ENCODE measurements at places on chromosomes 1 and 21.

GRCh38 chr1:119324198-119324597, 44.4 kb upstream of the HAO2 start:
- DNase-seq: no peak

DNA sequence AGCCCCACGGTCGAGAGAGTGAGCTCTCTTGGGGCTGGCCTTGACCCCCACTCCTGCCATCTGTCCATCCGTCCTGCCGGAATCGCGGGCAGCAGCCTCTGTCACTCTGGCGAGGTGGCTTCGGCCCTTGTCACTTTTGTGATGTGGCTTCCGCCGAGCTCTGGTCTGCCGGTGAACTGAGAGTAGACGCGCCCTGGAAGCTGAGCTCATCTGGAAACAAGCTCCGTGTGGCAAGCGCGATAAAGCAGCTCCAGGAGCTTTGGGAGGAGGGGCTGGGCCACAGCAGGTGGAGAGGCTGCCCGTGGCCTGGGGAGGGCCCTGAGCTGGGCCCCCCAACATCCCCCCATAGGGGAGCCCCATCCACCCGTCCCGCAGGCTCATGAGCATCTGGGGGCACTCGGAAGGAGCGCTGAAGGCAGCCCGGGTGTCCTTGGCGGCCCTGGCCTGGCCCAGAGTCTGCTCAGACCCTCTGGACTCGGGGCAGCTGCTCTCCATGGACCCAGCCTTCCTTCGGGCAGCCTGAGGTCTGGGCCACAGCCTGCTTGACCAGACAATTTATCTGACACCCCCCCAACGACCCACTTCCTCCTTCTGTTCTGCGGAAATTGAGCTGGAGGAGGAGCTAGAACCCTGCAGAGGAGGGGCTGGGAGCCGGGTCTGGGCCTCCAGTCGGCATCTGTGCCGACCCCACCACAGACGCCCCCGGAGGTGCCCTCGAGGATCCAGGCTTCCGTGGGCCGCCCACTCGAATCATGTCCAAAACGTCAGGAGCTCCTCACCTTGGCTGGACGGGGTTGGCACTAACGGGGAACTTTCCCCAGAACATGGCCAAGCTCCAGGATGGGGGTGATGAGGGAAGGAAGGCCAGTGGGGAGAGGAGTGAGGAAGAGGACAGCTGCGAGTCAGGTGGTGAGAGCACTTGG, 59.1 kb downstream of the SLC19A1 start:
- no peak for DNase-seq

- no peak for DNase-seq
These were observed 2.3 kb upstream of the SLC9A1 start for GRCh38 chr1:27157194-27157593.

DNA sequence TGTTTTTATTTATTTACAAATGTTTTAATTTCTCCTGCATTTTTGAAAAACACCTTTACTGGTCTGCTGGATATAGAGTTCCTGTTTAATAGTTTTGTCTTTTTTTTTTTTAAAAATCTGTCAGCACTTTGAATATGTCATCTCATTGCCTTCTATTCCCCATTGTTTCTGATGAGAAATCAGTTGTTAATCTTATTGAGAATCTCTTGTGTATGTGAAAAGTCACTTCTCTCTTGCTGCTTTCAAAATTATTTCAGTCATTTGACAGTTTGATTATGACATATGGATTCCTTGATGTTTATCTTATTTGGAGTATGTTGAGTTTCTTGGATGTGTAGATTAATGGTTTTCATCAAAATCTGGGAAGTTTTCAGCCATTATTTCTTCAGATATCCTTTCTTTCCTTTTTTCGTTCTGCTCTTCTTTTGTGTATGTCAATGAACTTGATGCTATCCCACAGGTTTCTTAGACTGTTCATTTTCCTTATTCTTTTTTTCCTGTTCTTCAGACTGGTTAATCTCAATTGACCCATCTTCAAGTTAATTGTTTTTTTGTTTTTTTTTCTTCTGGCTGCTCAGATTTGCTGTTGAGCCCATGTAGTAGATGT, 51.2 kb upstream of the CCDC190 start:
- DNase-seq: no peak

DNA sequence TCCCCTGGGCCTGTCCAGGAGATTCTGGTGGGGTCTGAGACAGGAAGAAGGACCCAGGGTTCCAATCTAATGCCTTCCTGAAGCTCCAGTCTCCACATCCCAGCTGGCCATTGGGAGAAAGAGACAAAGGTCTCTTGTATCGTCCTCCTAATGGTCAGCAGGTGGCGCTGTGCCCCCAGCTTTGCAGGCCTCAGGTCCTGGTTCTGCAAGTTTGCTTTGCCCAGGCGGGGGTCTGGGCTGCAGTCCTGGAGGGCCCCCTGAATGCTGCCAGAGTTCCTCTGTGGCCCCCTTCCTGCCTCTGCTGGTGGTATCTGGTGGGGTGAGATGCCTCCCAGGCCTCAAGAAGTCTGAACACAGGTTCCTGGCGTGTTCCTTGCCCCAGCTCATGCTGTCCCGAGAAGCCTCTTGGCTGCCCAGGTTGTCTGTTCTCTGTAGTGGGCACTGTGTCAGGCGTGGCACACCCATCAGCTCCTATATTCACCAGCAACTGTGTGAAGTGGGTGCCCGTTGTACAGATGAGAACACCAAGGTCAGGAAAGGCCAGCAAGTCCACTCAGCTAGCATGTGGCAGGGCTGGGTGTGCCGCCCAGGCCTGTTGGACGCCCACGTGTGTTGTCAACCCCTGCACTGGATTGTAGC, 33.8 kb upstream of the CSF3R start:
- no peak for DNase-seq

- DNase-seq: no peak
These were observed 1.1 kb upstream of the SYNC start for GRCh38 chr1:32703479-32704291.

GRCh38 chr1:174791863-174792262, 207.9 kb upstream of the CACYBP start:
- DNase-seq: no peak

GRCh38 chr1:11842154-11843041, 5.2 kb downstream of the NPPA start:
- DNase-seq: no peak

- no peak for DNase-seq
These were observed 121.3 kb downstream of the GRIK3 start for GRCh38 chr1:36913016-36913415.
